Neural crest cell (in vitro differentiated cells): ENCODE measurements at places on chromosomes 4 and X.

GRCh38 chr4:61379406-61379805, 179.3 kb downstream of the ADGRL3 start:
- H3K36me3 ChIP-seq: peaks cover 5% of the 10 kb centered on the region
- H3K27me3 ChIP-seq: no peaks in the 10 kb centered on the region
- peaks cover 25% of the 10 kb centered on the region for H3K4me1 ChIP-seq
- no peak for DNase-seq
- H3K4me3 ChIP-seq: no peak overlapping the region

GRCh38 chrX:44470816-44471215, 71.8 kb downstream of the FUNDC1 start:
- no peaks in the 10 kb centered on the region for H3K4me1 ChIP-seq
- no peak overlapping the region for H3K4me3 ChIP-seq
- H3K36me3 ChIP-seq: peaks cover 8% of the 10 kb centered on the region
- no peak overlapping the region for H3K27ac ChIP-seq
- no peaks in the 10 kb centered on the region for H3K27me3 ChIP-seq
- no peak for DNase-seq

- DNase-seq: no peak
- no peaks in the 10 kb centered on the region for H3K36me3 ChIP-seq
- no peak overlapping the region for H3K27ac ChIP-seq
- H3K4me1 ChIP-seq: peaks cover 10% of the 10 kb centered on the region
- no peak overlapping the region for H3K4me3 ChIP-seq
Measured at GRCh38 chr4:141022111-141022695, 111.1 kb downstream of the RNF150 start.

- H3K4me3 ChIP-seq: peak overlapping the region; percentile 96
- peaks cover 14% of the 10 kb centered on the region for H3K4me1 ChIP-seq
- H3K36me3 ChIP-seq: no peaks in the 10 kb centered on the region
- H3K27me3 ChIP-seq: no peaks in the 10 kb centered on the region
- no peak overlapping the region for H3K27ac ChIP-seq
Measured at GRCh38 chrX:64204701-64205440, 637 bp downstream of the AMER1 start.

DNA sequence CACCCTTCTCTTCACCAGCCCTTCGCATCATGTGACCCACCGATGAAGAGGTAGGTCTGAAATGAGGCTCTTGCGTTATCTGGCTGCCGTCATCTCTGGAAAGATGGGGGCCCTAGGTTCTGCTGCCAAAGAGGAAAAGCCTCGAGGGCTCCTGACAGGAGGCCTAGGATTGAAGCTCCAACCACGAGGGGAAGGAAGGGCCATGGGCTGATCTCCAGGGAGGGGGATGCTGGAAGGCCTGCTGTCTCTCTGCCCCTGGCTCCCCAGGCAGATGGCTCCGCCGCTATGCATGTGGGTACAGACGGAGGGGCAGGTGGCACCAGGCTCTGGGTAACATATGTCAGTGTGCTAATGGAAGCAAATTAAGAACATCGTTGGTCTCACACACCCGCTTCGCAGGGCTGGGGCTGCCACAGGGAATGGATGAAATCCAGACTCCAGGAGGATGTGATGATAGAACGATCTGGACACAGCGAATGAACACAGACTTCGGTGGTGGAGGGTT, 44.9 kb downstream of the AFAP1 start:
- peak overlapping the region; percentile 58 for H3K27ac ChIP-seq
- no peak overlapping the region for H3K4me3 ChIP-seq
- H3K36me3 ChIP-seq: peaks cover 13% of the 10 kb centered on the region
- no peak for DNase-seq
- peaks cover 59% of the 10 kb centered on the region for H3K4me1 ChIP-seq

- no peak overlapping the region for H3K4me3 ChIP-seq
- H3K27ac ChIP-seq: no peak overlapping the region
Measured at GRCh38 chr4:66923081-66923865, 622.0 kb downstream of the CENPC start.
